ENCODE measurements at places on chromosomes 1 and 21.
A peak's percentile ranks its signal among the peaks of the same experiment; 100 is the strongest.

DNA sequence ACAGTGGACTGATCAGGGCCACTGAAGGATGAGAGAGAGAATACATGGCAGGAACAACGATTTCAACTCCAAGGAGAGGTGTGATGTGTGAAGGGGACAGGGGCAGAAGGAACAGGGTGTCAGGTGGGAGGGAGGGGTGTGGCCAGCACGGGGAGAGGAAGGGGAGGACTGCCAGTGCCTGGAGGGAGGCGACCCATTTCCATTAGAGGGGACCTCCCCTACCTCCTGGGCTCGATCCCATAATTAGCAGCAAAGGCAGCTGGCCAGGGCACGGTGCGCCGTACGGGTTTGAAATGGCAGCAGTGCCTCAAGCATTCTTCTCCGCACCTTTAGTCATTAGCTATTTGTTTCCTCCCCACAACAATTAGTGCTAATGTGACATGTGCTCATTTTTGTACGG lies 22.7 kb downstream of the CRYAA start:
- DNase-seq = peak; percentile 55

GRCh38 chr1:114499478-114499877 lies 11.5 kb downstream of the TRIM33 start:
- no peak for DNase-seq

DNA sequence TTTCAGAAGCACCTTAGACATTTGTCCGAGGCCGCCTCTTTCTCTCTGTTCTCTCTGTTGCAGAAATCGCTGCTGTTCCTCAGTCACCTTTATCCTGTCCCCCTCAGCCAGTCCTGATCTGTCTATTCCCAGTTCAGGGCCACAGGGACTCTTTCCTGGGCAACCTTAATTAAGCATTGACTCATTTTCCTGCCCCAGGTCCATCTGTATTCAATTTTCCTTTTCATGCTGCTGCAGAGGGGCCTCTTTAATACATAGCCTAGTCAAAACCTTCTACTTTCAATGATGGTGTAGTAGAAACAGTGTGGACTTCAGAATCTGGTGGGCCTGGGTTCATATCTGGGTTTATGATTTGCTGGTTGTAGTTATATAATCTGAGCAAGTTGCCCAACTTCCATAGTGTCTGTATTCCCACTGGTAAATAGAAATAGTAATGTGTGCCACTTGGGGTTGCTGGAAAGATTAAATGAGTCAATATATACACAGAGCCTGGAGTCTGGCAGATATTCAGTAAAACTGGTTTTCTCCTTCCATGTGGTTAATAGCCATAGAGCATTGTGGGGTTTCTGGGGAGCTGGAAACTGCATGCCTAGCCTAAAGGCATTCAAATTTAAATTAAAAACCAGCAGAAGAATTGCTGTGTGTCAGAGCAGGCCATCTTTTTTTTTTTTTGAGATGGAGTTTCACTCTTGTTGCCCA lies 4.5 kb downstream of the TRAF5 start:
- DNase-seq = no peak

DNA sequence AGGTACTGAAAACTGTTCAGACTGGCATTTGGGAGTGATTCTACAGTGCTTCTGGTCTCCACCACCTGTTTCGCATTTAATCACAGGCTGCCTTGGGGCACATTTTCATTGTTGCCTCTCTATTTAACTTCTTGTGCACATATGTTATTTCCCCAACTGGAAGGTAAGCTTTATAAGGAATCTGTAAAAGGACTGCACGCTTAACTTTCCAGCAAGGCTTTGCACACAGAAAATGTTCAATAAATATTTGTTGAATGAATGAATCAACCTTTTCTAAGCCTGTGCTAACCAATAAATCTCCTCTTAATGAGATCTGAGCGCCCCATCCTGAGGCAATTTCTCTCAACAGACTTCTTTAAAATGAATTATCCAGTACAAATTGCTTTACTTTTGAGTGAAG lies 84.3 kb upstream of the ARHGAP29 start:
- DNase-seq = no peak

DNA sequence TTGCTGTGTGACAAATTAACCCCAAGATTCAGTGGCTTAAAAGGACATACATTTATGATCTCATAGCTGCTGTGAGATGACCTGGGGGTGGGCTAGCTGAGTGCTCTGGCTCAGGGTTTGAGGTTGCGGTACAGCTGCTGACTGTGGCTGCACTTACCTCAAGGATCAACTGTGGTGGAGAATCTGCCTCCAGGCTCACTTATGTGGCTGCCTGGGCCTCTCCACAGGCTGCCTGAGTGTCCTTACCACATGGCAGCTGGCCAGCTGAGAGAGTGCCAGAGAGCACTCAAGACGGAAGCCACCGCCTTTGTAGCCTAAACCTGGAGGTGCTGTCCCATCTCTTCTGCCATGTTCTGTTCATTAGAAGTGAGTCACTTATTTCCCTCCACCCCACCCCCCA lies 5.7 kb downstream of the LRRC71 start:
- DNase-seq = no peak

Data from Right ventricle myocardium inferior (tissue), 1 donor.